ENCODE measurements at places on chromosomes 12 and 14.
A peak's percentile ranks its signal among the peaks of the same experiment; 100 is the strongest.

DNA sequence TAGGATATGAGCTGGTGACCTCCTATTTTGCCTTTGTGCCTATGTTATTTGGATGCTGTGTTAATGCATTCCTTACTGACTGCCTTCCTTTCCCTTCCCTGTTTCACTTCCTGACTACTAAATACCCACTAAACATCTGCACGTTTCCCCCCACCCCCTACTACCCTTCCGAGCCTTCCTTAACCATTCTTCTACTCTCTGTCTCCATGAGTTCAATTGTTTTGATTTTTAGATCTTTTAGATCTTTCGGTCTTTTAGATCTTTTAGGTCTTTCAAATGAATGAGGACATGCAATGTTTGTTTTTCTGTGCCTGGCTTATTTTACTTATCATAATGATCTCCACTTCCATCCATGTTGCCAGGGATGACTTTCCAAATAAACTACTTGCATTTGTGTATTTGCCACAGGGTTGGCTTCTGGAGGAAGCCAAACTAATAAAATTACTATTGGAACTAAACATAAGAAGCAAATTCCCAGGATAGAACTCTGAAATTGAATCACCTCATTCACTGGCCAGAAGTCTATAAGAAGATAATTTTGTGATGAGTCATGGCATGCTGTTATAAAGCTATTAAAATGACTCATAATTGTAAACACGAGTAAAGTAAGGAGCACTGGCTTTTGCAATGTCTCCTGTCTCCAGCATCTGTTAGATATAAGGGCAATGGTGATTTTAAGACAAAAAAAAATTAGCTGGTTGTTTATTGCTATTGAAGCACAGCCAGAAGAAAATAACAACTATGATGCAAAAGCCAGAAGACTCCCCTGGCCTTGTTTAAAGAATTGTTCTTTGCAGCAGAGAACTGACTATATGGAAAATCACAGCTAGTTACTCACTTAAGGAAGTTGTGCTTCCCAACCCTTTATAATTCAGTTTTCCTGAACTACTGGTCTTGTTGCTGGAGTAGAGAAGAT lies 586.3 kb downstream of the LRFN5 start:
- no peak for DNase-seq

GRCh38 chr14:93987376-93987775 lies 9.7 kb upstream of the CCDC197 start:
- no peak for DNase-seq

GRCh38 chr14:55556929-55557623 lies 22.9 kb upstream of the KTN1 start:
- DNase-seq: peak; percentile 40

- DNase-seq: no peak
These were observed 163.2 kb upstream of the CCDC198 start for GRCh38 chr14:57656853-57657252.

GRCh38 chr12:68163560-68164081 lies 4.1 kb upstream of the IFNG start:
- no peak for DNase-seq

DNA sequence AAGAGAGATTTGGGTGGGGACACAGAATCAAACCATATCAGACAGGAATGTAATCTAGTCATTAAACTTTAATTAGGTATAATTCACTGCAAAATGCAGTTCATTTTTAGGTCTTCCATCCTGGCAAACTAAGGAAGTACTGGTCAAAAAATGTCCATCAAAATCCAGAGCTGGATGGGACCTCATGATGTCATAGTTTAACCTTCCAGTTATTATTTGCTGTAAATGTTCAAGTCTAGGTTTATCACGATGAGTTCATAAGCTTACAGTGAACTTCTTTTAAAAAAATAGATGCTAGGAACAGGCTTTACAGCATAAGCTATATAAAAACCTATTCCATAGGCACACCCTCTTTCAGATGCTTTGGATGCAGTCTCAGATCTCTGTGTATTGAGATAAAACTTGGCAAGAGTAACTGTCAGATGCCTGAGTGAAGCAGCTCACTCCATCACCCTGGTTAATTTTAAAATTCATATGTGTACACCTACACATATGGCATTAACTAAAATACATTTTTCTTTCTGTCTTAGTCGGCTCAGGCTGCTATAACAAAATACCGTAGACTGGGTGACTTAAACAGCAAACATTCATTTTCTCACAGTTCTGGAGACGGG lies 7.9 kb downstream of the SSPN start:
- no peak for DNase-seq

DNA sequence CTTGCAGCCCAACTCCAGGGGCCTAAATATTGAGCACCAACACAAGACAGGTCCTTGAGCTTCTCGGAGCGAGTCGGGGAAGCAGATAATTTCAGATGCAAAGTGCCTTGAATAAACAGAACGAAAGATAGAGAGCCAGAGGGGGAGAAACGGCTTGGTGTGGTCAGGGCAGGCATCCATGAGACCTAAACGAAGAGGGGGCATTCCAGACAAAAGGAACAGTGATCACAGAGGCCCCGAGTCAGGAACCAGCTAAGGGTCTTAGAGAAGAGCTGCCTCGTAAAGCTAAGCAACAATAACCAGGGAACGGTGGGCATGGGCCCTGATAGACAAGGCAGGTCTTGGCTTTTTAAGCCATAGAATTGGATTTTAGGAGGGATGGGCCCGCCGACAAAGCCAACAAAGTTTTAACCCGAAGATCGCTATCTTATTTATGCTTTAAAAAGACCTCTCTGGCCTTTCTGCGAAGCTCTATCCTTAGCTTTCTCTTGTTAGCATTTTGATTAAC lies 421 bp upstream of the ACADS start:
- DNase-seq: no peak

- DNase-seq: no peak
These were observed 113.8 kb downstream of the KCNK10 start for GRCh38 chr14:88209273-88209672.

DNA sequence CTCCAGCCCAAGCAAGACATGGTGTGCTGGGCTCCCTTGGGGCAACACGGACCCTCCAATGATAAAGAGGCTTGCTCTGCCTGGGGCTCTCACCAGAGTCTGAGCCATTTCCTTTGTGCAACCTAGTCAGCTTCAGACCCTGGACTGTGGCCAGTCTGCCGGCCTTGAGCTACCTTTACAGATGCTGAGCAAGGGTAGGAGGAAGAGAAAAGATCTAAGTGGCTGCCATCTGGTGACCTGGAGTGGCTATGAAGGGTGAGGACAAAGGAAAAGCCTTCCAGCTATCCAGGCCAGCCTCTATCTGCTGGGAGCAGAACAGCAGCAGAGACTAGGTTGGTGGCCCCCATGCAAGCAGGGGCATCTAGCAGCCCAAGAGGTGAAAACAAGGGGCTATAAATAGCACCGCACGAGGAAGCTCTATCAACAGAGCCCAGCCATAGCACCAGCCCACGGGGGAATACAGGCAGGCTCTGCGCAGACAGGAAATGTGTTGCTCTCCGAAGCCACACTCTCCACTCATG lies 230.1 kb downstream of the FOXN3 start:
- peak; percentile 44 for DNase-seq

DNA sequence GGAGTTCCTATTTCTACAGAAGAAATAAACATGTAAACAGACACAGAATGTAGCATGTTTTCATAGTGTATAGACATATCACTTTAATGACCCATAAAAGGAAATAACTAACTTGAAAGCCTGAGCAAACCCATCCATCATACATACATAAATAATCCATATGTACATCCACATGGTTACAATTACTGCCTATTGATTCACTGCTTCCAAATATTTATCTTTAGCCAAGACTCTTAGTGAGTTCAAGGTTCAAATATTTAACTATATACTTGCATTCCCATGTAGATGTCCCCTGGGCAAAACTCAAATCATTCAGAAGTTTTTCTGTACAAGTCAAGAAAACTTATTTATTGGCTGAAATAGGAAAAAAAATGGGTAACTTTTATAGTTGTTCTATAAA lies 95.4 kb downstream of the CCER1 start:
- no peak for DNase-seq

GRCh38 chr12:102917026-102917787 lies at the start of gene PAH:
PAH (minus strand) TSS chr12:102917244; CDS start chr12:102917130, 114 bp downstream.
- DNase-seq: peak; percentile 65

DNA sequence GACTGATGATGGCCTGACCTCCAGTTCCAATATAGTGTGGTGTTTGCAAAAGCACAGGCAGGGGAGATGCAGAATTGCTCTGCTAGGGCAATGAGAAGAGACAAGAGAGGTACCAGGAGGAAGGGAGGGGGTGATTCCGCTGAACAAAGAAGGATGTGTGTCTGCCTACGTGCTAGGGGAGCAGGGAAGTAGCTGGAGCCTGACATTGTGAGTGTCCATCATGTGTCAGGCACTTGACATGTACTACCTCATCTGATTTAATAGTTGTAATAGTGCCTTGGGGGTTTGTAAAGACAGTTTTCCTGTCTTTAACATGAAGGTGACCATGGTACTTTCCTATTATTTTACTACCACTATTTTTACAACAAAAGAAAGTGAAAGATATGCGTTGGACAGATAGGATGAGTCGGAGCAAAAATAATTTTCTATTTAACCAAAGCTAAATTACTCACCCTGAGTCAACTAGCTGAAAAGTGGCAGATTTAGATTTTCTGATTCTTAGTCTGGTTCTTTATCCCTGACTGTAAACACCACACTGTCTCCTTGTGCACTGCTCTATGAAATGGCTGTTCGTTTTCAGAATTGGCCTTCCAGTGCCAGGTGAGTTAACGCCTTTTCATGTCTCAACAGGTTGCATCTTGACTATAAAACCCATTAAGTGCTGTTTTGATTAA lies 33.7 kb upstream of the TEAD4 start:
- DNase-seq: no peak

DNA sequence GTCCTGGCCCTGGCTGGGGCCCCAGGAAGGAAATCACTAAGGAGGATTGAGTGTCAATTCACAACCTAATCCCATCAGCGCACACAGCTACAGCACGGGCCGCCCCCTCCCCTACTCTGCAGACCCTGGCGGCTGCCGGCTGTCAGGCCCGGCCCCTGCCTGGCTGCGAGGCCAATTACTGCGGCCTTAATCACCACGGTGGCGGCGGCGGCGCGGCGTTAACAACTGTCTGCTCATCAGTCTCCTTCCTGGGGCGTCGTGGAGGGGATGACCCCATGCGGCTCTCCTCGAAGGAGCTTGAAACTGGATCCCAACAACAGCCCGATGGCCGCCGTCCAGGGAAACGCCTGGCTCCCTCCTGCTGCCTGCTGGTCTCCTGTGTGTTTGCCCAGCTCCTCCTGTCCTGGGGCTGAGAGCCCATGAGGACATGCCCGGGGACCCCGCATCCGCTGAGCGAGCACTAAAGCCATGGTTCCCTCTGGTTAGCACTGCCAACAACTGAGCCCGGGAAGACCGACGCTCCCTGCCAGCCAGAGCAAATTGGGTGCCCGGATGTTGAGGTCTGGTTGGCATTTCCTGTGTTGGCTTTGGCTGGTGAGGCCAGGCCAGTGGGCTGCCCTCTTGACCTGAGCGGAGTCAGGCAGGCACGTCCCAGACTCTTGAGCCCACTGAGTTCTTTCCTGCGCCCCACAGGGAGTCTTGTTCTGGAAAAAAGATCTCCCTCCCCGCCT lies 21.8 kb upstream of the EIF2B2 start:
- peak; percentile 89 for DNase-seq

DNA sequence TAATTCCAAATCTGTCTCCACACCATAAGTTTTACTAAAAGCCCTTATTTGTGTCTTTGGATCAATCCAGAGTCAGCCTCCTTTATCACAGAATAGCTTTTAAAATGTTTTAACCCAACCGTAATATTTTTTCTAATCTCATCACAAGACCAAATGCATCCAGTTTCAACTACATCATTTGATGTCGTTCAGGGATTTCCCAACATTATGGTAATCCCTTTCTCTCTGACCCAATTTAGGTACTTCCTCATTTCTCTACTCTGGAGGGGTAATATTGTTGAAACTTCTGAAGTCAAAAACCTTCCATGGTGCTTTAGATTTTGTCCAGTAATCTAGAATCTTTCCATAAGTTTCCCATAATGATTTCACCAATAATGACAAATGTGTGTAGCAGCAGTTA lies 596.8 kb downstream of the SOX5 start:
- DNase-seq: no peak

GRCh38 chr14:70755655-70756054 lies 53.7 kb downstream of the MAP3K9 start:
- DNase-seq: no peak

DNA sequence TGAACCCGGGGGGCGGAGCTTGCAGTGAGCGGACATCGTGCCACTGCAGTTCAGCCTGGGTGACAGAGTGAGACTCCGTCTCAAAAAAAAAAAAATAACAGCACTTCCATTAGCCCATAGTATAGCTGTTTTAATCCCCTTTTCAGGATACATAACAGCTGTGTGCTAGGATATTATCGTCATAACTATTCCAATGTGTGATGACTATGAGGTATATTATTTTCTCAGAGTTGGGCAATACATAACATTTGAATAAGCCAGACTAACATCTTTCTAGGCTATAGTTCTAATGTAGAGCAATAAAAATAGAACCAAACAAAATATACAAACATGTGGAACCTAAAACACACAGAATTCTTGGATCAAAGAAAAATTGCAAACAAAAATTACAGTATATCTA lies 57.1 kb downstream of the MARK3 start:
- DNase-seq: no peak

DNA sequence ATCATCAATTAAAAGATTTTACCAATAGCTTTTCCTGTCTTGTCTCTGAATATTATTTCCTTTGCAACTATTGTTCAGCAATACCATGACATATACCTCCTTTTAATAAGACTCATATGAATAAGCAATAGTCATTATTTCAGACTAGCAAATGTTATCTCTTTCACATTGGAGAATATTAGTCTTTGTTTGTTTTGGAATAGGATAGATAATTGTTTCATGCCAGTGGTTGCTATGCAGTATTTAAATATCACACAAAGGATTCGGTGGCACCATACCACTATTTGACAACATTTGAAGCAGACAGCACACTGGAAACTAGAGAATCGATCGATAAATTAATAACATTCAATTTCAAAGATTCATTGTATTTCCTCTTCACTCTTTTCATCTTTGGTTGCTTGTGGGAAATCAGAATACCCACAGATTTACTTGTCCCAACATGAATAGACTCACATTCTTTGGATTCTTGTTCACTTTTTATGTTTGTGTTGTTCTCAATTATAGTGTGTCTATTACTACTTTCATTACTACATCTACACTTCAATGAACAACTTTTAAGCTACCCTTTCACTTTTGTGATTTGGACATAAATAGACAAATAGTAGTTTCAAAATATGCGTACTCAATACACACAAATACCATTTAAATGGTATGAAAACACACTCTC lies 42.7 kb upstream of the TBPL2 start:
- no peak for DNase-seq

DNA sequence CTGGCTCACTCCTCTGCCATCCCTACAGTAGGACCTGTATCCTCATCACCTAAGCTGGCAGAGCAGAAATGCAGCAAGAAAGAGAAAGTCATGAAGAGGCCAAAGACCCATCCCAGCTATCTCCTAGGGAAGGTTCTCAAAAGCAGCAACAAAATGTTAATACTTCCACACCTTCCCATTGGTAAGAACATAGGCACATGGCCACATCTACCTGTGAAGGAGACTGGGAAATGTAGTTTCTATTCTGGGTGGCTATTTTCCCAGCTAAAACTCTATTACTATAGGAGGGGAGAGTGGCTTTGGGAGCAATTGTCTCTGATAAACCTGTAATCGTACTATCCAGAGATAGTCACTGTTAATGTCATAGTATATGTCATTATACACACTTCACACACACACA lies 13.7 kb upstream of the EIF2B2 start:
- no peak for DNase-seq

GRCh38 chr12:1466481-1467154 lies 127.8 kb downstream of the FBXL14 start:
- no peak for DNase-seq

- no peak for DNase-seq
These were observed 294.5 kb downstream of the SSPN start for GRCh38 chr12:26489908-26490307.

- DNase-seq: no peak
These were observed 873.6 kb downstream of the LRFN5 start for GRCh38 chr14:42480255-42480654.

Data from retina (tissue), 1 donor.